ENCODE measurements at places on chromosomes 7 and 10.

DNA sequence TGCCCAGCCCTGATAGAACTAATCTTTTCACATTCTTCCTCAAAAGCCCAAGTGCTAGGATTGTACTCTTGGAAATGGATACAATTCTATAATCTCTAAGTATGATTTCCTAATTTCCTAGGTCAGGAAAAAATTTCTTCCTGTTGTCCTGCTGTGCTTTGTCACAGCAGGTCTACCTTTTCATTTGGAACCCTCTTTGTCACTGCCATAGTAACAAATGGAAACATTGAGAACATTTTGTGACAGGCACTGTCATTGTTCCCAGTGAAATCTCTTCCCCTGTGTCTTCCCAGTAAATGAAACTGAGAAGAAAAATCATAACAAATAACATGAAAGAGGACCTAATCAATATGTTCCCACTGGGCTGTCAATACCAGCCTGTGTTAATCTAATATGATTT is 150.9 kb upstream of the KAT6B start:
- no peak for DNase-seq

GRCh38 chr10:31064348-31064747 is 32.7 kb upstream of the ZNF438 start:
- no peak for DNase-seq

DNA sequence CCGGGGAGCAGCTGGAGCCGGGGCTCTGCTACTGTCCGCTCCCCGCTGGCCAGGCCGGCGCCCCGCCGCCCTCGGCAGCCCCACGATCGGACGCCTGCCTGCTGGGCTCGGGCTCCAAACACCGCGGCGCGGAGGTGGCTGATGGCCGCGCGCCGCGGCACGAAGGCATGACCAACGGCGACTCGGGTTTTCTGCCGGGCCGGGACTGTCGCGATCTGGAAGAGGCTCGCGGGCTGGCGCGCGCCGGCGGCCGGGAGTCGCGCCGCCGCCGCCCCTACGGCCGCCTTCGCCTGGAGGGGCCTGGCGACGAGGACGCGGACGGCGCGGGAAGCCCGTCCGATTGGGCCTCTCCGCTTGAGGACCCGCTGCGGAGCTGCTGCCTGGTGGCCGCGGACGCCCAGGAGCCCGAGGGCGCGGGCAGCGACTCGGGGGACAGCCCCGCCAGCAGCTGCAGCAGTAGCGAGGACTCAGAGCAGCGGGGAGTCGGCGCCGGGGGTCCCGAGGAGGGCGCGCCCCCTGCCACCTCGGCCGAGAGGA is 570 bp downstream of the TBC1D12 start:
- DNase-seq: peak; percentile 29

- no peak for DNase-seq
These were observed 176.0 kb upstream of the KCND2 start for GRCh38 chr7:120097020-120097419.

GRCh38 chr10:67127441-67127840 is 201.6 kb downstream of the LRRTM3 start:
- no peak for DNase-seq

DNA sequence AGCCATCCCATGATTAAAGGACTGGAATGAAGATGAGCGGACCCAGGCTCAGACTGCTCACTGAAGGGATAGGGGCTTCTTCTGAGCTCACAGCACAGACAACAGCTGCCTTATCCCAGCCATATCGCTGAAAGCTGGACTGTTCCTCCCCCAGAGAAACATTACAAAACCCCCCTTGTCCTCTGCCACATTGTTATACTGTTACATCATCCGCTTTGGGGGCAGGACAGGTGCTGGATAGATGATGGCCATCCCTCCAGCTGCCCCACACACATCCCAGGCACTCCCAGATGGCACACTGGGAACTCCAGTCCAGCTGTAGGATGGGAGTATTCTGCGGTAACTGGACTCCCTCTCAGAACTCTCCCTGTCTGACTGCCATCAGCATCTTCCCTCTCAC is 58.7 kb upstream of the BTRC start:
- DNase-seq: no peak

GRCh38 chr7:73758581-73759138 is 11.4 kb downstream of the CLDN3 start:
- no peak for DNase-seq

DNA sequence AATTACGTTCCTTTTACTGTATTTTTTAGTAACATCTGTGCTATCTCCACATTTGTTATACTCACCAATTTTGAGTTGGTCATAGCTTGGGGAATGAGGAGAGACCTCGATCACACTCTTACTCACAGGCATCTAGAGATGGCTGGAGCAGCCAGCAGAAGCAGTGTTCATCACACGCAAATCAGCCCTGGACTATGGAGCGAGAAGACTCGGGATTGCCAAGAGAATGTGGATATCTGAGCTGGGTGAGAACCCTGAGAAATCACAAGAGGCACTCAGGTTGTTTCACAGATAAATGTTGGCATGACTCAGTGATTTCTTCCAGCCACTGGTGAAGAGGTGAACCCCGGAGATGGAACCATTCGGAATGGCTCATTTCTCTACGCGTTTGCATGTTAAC is 820.1 kb upstream of the IGFBP3 start:
- DNase-seq: no peak

DNA sequence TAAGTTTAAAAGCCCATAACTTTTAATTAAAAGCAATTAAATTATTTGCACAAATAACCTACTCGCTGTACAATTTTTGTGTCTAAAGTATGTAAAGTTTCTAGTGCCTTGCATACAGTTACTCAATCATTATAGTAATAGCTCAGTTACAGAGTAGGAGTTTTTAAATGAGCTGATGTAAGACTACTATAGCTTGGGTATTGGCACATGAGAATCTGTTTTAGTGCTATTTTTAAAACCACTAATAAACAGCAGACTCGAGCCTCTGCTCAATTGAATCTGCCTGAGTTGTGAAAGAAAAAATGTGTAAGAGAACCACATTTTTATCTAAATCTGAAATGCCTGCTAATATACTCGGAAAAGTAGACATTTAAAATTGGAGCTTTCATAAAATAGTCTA is 31.1 kb downstream of the CTNNA3 start:
- no peak for DNase-seq

- DNase-seq: no peak
These were observed 26.8 kb upstream of the EGR2 start for GRCh38 chr10:62842983-62843382.

DNA sequence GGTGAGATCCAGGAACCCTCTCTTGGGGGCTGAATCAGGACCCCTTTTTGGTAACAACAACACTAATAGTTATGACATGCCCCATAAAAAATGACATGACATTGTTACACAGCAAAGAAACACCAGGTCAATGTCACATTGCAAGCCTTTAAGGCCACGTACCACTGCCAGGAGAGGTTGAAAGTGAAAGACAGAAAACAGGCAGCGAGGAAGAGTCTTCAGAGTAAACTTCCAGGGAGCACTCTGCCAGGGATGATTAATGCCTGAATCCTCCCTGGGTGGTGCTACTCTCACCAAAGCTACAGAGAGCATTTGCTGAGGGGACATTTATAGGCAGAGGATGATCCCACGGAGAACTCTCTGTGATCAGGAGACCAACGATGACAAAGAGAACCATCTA is 551.6 kb downstream of the CALN1 start:
- DNase-seq: no peak

Data from inflammatory macrophage treated with lipopolysaccharide for 1 hour (primary cell).